Posterior vena cava (tissue), 2 donors: ENCODE measurements at places on chromosomes 2 and 18. TPM values are rescaled to one million over a fixed set of nuclear protein-coding genes. Genes with fewer than 3 reads are reported as not detected.

SMAD4 gene
- total RNA-seq: 104 TPM

DNA sequence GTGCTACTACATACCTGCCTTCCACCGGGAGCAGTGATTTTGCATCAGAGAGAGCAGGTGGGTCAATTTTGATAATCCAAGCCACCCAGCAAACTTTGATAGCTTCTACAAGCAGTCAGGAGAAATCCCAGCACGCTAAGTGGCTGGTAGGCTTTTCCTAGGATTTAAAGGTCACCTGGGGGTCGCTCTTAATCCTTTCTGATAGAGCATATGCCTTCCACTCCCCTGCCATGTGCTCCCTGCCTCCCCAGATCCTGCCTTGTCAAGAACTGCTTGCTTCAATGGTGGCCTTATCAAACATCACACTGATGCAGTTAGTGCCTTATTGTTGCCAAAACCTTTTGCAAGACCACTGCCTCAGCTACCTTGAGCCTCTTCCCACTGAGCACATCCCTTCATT, 462.3 kb upstream of the MEX3C start:
- no peak for DNase-seq

GRCh38 chr18:70041459-70042050, 93.9 kb upstream of the CD226 start:
- DNase-seq: no peak

DNA sequence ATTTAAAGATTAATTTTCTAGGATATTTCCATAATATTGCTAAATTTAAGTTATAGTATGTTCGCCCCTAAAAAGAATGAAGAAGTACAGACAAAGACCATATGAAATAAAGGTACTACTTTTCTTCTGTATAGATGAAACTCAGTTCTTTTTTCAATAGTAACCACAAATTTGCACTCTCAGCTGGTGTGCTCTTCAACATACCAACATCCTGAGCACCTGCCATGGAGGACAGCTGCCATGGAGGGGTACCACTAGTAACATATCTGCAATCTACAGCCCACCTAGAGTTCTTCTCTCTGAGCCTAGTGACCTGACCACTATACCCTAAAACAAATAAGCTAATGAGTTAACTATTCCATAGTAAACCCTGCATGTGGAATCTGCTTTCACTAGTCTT, 36.8 kb upstream of the ERCC3 start:
- no peak for DNase-seq
